ENCODE measurements at places on chromosomes 3 and 15.

GRCh38 chr3:161737171-161737570, 240.6 kb downstream of the OTOL1 start:
- no peak for DNase-seq

DNA sequence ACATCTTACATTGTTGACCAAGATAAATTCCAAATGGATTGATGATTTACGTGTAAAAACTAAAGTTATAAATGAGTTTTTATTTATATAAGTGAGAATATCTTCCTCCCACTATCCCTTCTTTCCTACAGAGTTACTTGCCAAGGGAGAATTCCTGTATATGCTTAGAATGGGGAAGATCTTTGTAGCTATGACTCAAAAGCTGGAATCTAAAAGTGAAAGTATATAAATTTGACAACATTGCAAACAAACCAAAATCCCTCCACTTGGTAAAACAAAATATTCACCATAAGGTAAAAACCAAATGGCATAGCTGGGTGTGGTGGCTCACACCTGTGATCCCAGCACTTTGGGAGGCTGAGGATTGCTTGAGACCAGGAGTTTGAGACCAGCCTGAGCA, 52.7 kb upstream of the GCNT3 start:
- DNase-seq, result no peak

- DNase-seq, result no peak
Observed at GRCh38 chr15:67446449-67446848, 74.5 kb upstream of the C15orf61 start.

- no peak for DNase-seq
Observed at GRCh38 chr15:84881520-84881830, 3.0 kb upstream of the SLC28A1 start.

DNA sequence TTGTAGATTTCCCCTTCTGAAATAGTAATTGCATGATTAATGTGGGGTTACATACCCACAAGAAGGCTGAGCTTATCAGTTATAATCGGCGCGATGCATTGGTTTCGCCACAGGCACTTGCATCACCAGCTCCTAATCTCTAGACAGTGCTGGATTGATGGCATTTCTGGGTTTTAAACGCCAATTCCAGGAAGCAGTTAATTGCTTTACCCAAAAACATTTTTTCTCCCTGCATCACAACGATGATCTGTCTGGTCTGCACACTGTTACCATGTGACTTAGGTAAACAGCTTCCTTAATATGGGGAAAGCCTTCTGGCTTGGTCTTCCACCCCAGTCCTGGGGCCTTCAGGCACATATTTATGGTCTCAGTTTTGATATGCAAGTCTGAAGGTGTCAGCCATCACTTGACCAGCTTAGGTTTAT, 70.0 kb upstream of the HEG1 start:
- no peak for DNase-seq

DNA sequence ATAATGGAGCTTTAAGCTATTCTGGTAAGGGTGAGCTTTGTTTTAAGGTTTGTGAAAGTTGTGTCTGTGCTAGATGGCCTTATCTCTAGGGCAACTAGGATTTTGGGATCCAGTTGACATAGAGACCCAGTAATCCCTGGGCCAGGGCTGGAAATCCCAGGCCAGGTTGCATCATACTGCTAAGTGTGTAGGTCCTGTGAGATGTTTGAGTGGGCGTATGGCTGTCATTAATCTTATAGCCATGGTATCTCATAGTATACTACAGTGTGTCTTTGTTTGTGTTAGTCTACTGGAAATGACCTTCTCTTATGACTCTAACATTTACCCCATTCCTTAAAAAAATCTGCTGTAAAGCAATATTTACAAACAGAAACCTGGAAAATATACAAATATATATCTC, 151.4 kb downstream of the CACNA2D3 start:
- no peak for DNase-seq

Data from GM10248 (cell line).